ENCODE measurements at places on chromosomes 6 and 20.

GRCh38 chr20:16713066-16713465 is 16.8 kb upstream of the SNRPB2 start:
- DNase-seq, result no peak

DNA sequence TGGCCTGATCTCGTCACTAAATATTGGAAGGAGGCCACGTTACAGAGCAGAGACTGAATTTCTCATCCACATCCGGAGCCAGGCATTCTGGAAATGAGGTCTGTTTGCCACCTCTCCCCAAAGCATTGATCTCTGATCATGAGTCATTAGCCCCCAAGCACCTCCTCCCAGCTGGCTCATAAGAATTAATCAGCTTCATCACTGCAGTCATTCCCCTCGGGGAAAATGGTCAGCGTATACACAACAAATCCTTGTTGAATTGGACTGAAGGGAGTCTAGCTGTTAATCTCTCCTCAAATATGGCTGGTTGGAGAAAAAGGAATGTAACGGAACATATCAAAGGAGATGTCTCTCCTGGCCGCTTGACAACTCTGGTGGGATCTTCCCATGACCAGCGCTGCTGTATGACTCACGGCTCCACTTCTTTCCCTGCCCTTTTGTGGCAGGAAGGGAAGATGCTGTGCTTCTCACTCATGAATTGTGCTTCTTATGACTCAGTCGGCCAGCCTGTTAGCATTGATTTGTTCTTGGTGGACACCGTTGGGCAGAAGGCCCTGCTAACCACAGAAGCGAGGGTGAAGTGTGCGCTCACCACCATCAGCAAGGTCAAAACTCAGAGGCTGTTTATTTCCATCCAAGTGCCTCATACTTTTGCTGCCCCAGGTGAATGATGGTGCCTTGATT is 76.7 kb downstream of the RNF182 start:
- DNase-seq, result no peak

GRCh38 chr6:109102762-109103161 is 7.5 kb downstream of the CEP57L1 start:
- DNase-seq, result no peak

DNA sequence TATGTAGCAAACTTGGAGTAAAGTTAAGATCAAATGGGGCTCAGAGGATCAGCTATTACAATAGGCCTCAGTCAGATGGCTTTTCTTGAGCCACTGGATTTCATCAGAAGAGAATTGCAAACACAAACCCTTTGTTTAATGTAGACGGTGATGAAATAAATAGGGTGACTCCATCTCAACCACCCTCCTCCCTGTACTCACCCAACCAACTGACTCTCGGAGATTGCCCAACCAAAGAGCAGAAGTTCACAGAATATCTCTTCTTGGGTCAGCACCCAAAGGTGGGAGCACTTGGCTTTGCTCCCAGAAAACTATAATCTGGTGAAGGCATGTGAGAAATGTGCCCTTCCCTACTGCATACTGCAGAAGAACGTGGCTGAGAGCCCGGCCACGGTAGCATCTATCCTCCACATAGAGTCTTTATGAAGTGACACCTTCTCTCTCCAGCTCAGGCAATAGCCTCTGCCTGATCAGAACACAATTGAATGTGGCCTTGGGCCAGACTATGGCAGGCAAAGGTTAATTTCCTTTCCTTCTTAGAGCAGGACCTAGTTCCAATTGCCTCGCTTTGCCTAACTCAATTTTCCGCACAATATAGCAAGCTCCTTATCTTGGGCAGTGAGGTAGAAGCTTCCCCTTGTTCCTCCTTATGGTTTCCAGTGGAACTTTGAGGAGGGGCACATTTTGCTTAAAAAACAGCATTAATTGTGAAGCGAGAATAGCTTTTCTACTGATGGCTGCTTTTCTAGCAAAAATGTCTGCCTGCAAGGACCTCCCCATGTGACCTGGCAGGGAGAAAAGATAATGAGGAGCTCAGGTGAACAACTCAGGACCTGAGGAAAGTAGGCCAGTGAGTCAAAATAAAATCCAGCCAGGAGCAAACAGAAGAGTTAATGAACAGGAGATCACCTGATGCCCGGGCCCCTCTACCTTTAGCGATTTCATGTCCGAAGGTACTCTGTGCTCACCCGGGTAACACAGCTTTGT is 79.4 kb downstream of the GFOD1 start:
- no peak for DNase-seq

DNA sequence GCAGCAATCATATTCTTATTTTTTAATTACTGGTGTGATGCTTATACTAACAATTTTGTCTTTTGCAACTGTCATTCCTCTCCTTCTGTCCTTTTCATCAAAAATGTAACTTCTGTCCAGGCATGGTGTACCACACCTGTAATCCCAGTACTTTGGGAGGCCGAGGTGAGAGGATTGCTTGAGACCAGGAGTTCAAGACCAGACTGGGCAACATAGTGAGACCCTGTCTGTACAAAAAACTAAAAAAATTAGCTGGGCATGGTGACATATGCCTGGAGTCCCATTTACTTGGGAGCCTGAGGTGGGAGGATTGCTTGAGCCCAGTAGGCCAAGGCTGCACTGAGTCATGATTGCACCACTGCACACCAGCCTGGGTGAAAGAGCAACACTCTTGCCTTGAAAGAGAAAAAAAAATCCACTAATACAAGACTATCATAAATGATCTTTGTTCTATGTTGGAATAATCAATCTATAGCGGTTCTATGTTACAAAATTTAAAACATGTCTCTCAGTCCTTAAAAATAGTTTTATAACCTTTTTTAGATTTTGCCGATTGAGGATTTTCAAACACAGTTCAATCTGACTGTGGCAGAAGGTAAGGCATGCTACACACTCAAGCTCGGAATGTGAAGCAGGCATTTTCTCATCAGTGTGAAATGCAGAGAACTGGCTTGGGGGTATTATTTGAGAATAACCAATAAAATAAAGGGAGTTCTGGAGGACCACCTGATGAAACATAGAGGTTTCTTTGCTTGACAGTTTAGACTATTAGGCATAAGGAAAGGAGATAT is 70.4 kb downstream of the ENPP1 start:
- no peak for DNase-seq
